ENCODE measurements at places on chromosomes 7 and 10.

- no peak for DNase-seq
Measured at GRCh38 chr7:18292584-18292983, 203.0 kb upstream of the HDAC9 start.

DNA sequence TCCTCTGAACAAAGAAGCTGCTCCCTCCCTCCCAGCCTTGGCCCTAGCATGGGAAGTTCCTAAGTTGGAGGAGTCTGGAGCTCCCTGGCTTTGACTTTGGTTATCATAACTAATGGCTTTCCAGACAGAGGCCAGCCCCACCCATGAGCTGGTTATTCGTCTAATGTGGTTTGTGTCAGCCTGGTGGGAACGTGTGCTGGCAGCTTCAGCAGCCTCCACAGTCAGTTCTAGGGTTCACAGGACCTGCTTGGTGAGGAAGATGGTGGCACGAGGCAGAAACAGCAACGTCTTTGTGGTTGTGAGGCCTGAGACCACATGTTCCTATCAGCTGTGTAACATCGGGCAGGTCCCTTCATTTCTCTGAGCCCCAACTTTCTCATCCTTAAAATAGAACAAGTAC lies 103.1 kb downstream of the PAXIP1 start:
- DNase-seq: no peak

DNA sequence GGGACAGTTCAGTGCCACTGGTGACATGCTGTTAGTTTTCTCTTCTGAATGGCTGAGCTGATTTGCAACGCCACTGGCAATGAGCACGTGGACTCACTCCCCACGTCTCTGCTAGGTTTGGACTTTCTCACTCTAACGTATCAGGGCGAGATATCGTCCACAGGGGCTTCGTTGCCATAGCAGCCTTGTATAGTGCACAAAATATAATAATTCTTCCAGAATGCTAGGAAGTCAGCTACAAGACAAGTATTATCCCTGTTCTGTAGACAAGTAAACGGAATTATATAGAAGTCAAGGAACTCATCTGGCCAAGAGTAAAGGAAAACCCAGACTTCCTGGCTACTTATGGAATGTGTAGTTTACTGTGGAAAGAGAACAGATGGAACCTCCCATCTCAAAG lies 226.8 kb downstream of the ARHGAP21 start:
- no peak for DNase-seq

DNA sequence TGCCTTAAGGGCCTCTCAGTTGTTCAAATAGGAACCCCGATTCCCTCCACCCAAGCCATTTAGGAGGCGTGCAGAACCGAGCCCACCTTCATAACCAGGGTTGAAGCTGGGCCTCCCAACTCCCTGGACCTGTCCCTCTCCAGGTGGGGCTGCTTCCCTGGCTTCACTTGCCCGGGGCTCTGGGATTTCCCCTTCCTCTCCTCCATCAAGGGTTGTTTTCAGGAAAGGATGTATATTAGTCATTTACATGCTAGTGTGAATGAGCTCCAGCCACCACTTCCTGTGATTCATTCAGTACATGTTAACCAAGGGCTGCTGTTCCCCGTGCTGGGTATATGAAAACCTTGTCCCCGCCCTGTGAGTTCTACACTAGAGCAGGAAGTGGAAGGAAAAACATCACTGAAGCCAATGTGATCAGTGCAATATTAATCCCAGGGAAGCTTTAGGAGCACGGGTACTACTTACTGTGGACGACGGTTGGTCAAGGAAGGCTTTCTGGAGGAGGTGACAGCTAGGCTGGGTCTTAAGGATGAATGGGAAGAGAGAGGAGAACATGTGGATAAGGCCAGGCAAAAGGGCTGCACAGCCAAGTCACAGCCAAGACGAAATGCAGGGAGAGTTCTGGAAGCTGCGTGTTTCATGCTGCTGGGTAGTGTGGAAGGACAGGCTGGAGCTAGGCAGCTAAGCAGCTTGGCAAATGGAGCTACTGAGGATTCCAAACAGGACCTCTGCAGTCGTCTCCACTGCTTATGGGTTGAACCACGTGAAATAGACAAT lies 150.1 kb upstream of the SHH start:
- DNase-seq: no peak

DNA sequence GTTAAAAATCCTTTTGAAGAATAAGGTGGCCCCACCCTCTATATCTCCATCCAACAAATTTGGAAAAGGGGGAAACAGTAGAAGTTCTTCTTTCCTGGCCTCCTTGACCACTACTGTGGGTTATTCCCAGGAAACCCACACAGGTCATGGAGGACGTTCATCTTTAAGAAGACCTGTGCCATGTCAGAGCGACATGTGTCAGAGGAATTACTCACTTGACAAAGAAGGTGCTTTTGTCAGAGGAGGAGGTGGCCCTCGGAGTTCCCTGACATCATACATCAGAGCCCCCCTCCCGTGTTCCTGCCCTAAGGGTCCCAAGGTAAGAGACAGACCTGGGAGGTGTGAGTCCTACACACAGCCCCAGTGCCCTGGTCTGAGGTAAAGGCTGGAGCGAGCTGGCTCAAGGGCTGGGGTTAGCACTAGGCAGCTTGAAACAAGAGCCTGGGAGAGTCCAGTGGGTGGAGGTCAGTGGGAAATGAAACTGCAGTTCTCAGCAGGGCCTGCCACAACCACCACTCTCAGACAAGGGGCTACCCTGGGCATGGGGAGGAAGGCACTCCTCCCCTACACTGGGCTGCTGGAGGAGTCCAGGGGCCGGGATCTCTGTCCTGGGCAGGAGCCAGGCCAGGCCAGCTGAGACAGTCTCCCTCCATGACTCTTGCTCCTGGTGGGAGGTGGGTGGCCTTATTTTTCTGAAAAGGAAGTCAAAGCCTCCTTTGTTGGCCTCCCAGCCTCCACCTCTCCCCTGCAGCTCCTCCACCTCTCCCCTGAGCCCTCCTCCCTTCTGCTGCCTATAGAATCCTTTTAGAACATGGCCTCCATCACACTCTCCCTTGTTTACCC lies 21.8 kb upstream of the ZMIZ1 start:
- no peak for DNase-seq

GRCh38 chr7:1466524-1467271 lies 7.4 kb upstream of the MICALL2 start:
- no peak for DNase-seq

DNA sequence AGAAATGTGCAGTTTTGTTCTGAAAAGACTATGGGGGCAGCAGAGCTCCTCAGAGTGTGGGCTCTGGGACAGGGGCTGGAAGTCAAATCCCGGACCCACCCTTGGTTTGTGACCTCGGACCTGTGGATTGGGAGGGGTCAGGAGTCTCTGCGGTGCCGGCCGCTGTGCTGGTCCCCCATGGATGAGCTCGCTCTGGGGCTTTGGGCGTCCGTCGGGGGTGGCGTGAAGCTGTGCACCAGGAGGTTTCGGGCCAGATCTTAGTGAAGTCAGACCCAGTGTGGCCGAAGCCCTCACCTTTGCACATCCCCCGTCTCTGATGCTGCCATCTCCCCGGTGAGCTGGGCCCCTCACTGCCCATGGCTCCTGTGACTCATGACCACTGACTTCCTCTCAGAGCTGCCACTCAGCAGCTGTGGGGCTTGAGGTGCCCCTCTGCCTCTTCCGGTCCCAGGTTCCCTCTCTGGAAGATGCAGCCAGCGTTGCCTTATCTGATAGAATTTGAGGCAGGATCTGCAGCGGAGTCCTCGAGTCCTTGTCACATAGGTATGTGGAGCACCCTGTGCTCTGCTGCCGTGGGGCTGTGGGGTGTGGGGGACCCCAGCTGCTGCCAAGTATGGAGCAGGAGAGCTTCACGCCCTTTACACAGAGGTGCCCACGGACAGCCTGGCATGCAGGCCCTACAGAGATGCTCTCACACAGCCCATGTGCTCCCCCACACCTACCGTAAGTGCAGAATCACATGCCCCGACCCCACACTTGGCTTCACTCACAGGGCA lies 11.4 kb upstream of the SCART1 start:
- no peak for DNase-seq

GRCh38 chr7:45217358-45217757 lies 59.8 kb downstream of the RAMP3 start:
- DNase-seq: no peak

DNA sequence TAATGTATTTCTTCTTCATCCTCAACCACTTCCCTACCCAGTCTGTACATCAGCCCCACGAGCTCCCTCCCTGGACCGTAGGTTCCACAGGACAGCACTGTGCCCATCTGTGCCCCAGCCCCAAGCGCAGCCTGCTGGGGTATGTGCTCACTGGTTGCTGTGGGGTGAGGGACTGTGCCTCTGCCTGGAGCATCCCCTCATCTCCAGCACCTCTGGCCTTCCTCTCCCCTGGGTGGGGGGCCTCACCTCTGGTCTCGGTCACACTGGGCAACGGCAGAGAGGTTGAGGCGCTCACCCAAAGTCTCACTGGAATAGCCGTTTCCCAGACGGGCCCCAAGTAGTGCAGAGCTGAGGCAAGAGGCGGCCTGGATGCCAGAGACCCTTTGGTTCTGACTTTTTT lies 1.5 kb upstream of the PRKAR1B start:
- DNase-seq: no peak

GRCh38 chr7:52842202-52842900 lies 193.1 kb upstream of the POM121L12 start:
- DNase-seq: no peak

GRCh38 chr10:124008681-124009080 lies 84.7 kb downstream of the CHST15 start:
- DNase-seq: no peak

DNA sequence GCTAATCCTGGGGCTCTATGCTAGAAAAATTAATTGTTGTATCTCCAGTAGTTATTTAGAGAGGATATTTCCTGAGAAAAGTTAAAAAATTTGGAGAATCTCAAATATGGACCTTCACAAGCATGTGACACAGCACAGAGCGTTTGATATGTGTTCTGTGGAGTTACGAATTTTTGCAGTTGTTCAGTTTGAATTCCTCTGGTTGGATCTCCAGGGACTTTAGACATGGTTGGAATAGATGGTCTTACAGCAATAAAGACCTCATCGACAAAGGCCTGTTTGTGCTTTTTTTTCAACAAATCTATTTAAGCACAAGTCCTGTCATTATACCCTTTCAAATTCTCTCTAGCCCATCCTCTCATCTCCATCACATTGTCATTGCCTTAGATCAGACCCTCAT lies 138.0 kb downstream of the TES start:
- DNase-seq: no peak

DNA sequence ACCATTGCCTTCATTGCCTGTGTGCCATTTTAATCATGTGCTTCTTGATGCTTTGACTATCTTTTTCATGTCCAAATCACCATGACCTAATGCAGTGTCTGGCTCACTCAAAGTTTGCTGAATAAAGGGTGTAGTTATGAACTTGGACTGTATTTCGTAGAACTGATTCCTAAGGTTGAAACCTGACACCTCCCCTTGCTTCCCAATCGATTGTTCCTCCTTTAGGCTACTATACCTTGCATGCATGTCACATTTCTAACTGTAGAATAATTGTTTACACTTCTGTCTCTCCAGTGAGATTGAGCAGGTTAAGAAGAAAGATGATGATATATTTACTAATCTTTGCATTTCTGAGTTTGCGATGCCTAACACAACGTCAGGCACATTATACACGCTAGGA lies 41.0 kb upstream of the CDK1 start:
- DNase-seq: no peak

DNA sequence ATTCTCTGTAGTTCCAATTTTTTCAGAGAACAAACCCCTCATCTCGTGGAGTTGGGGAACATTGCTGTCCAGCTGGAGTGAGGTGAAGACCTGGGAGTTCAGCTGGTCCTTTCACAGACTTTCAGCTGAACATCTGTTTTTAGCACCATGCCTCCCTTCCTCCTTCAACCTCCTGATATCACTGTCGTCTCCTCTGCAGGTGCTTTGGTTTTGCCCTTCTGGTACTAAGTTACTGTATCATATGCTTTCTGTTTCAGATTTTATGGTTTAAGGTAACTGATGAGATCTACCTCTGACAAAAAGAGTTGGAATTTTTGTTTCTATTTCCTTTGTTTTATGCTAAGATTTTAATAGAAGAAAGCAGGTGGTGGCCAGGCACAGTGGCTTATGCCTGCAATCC lies 102.9 kb downstream of the ZNF438 start:
- DNase-seq: no peak

DNA sequence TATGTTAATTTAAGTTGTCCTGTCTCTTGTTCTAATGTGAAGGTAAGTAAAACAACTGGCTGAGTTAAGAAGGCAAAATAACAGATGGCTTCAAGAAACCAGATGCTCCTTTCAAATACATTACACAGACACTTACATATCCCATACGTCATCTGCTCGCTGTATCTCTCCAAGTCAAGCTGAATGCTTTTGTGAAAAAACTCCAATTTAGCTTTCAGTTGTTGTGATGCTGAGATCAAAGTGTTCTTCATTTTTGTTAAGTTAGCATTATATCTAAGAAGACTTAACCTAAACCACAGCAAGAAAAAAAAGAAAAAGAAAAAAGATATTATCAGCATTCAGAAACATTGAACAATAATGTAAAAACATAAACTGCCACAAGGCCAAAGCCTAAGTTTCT lies 18.5 kb upstream of the ERLIN1 start:
- DNase-seq: no peak

GRCh38 chr7:105779856-105780780 lies 96.3 kb downstream of the ATXN7L1 start:
- DNase-seq: no peak

DNA sequence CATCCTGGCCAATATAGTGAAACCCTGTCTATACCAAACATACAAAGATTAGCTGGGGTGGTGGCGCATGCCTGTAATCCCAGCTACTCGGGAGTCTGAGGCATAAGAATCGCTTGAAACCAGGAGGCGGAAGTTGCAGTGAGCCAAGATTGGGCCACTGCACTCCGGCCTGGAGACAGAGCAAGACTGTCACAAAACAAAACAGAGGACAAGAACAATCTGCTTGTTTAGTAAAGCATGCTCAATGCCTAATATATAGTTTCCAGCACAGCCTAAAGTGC lies 1.8 kb upstream of the SEC24C start:
- DNase-seq: no peak

GRCh38 chr10:82037076-82037475 lies 162.1 kb downstream of the NRG3 start:
- no peak for DNase-seq

DNA sequence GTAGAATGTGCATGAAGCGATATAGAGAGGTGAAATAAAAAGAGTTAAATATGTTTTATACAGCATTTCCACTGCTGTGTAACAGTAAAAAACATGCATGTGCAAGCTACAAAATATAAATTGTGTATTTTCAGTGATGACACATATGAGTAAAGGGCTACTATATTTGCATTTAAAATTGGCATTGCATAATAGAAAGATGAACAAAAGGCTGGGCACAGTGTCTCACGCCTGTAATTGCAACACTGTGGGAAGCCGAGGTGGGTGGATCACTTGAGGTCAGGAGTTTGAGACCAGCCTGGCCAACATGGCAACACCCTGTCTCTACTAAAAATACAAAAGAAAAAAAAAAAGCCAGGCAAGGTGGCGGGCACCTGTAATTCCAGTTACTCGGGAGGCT lies 79.8 kb upstream of the CCDC71L start:
- no peak for DNase-seq

- no peak for DNase-seq
Measured at GRCh38 chr7:10439027-10439426, 534.6 kb upstream of the PHF14 start.

- DNase-seq: no peak
Measured at GRCh38 chr7:151736403-151736909, 140.5 kb downstream of the PRKAG2 start.
